Activated CD8-positive, alpha-beta memory T cell treated with anti-CD3 and anti-CD28 coated beads for 1 hour (primary cell): ENCODE measurements at places on chromosomes 4 and X.
A peak's percentile ranks its signal among the peaks of the same experiment; 100 is the strongest.

GRCh38 chrX:25011589-25012432, 4.0 kb downstream of the ARX start:
- DNase-seq = no peak

GRCh38 chr4:65918212-65918611, 247.9 kb upstream of the EPHA5 start:
- DNase-seq = no peak

- DNase-seq = no peak
Observed at GRCh38 chrX:2351321-2351720, 149.5 kb downstream of the DHRSX start.

DNA sequence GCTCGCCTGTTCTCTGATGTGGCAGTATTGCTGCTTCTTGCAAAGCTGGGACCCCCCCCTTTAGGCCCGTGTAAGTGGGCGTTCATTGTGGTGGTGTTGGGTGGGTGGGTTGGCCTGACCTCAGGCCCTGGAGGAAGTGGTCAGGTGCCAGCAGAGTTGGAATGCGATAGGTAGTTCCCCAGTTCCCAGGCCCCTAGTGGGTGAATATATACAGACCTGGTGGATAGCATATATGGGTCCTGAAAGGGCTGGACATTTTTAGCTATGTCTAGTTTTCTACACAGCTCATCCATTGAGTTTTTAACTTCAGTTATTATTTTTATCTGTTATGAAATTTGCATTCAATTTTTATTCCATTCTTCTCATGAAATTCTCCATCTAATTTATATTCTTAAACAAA, 35.8 kb upstream of the UCP1 start:
- DNase-seq = no peak

- no peak for DNase-seq
Observed at GRCh38 chrX:6257025-6257424, 28.4 kb upstream of the NLGN4X start.

GRCh38 chr4:188005561-188005960, 10.0 kb downstream of the ZFP42 start:
- DNase-seq = no peak

DNA sequence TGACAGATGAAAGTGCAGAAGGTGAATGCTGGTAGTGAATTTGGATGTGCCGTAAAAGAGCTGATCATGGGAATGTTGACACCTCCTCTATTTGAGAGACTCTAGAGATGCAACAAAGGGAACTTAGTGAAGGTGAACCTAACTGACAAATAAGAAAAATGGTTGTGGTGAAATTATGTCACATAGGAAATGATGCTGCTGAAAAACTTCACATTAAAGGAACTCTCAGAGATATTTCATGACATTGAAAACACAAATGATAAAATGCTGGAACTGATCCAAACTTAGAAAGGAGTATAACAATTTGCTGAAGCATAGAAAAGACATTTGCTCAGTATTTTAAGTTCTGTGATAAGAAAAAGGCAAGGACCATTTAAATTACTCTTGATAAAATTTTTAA, 31.9 kb downstream of the MGAT4D start:
- no peak for DNase-seq

GRCh38 chr4:152193059-152193458, 342.8 kb downstream of the FBXW7 start:
- DNase-seq = no peak

GRCh38 chrX:133307637-133308498, 89.7 kb upstream of the TFDP3 start:
- no peak for DNase-seq

GRCh38 chrX:22987452-22987851, 12.3 kb upstream of the DDX53 start:
- DNase-seq = no peak

DNA sequence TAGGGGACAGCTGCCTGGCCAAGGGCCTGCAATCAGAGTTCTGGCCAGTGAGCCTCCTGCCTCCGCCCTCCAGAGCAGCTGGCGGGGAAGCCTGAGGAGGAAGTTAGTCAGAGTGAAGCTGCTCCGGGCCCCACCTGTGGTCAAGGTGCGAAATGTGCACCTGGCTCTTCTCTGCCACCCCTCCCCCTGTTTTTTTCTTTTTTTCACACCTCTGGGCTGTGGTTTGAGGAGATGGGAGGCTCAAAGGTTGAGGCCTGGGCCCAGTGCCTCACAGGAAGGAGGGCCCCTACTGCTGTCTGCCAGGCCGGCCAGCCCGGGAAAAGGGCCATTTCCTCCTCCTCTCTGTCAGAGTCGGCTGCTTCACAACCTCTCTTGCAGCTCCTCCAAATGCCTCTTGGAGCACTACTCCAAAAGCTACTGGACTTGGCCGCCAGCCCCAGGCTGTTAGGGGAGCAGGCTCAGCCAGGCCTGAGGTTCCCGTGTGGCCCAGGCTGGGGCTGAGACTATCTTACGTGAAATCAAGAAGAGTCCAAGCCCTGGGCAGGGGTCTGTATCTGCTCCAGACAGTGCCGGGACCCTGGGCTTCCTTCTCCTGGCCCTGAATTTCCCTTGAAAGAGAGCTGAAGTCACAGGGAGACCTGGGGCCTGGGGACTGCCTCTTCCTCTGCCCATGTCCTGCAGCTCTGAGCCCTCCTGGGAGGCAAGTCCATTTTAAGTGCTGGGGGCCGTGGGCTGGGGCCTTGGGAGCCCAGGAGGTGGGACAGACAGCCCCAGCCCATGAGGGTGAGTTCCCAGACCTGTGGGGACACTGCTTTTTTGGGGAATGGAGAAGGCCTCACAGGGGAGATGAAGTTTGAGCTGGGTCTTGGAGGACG, 4.5 kb upstream of the CXCR3 start:
- DNase-seq = peak; percentile 18

- no peak for DNase-seq
Observed at GRCh38 chr4:15348236-15348635, 79.6 kb upstream of the C1QTNF7 start.

DNA sequence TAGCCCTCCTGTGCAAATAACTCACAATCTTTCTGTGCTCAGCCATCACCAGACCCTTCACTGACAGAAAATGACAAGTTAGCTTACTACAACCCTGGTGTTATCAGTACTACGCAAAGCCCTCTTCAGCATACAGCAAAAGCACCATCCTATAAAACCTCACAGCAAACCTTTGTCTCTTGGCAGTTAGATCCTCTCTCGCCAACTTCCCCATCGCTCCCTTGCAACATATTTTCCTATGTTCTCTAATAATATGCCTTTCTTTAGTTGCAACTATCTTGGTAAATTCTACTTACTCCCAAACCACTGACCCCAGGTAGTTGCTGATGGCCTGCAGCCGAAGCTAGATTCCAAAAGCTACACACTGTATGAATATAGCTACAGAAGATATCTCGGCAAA, 856.9 kb upstream of the FRG1 start:
- no peak for DNase-seq

GRCh38 chr4:2354118-2354517, 64.3 kb downstream of the ZFYVE28 start:
- DNase-seq = no peak

DNA sequence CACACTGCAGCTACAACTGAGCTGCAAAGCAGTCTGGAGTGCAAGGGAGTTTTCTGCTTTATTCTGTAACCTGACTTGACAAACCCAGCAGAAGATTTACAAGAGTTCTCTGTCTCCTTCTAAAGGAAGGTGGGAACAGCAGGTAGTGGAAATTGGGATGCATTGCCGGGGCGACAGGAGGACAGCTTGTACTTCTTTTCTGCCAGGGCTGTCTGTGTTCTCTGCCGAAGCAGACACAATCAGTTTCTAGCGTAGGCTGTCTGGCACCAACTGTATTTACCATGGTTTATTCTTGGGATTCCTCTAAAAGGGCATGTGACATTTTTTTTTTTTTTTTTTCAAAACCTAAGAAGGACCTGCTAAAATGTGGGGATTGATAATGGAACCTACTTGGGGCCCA, 190.8 kb upstream of the GK2 start:
- DNase-seq = no peak

GRCh38 chrX:110280954-110281353, 36.9 kb downstream of the AMMECR1 start:
- no peak for DNase-seq

DNA sequence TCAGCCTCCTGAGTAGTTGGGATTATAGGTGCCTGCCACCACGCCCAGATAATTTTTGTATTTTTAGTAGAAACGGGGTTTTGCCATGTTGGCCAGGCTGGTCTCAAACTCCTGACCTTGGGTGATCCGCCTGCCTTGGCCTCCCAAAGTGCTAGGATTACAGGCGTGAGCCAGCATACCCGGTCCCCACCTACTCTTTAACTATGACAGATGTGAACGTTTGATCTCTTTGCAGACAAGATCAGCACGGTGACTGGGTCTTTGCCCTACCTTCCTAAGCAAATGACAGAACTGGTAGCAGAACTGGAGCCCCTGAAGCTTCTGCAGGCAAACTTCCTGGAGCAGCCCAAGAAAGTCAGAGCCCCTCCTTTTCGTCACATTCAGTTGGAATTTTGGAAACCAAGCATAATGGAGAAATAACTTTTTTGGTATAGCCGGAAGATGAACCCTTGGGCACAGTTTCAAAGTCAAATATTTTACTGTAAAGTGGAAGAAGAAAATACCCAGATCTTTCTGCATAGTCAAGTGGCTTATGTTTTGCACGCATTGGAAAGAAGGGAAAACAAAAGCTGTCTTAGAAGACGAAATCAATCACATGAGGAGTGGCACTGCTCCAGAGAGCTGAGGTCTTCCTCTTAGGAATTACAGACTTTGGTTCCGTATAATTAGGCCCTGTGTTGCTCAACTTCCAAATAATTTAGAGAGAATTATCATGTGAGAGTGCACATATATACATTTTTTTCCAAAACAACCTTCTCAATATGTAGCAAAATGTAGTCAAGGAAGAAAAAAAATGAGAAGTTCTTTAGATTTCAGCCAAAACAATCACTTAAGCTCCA, 90.6 kb downstream of the SORBS2 start:
- DNase-seq = no peak

DNA sequence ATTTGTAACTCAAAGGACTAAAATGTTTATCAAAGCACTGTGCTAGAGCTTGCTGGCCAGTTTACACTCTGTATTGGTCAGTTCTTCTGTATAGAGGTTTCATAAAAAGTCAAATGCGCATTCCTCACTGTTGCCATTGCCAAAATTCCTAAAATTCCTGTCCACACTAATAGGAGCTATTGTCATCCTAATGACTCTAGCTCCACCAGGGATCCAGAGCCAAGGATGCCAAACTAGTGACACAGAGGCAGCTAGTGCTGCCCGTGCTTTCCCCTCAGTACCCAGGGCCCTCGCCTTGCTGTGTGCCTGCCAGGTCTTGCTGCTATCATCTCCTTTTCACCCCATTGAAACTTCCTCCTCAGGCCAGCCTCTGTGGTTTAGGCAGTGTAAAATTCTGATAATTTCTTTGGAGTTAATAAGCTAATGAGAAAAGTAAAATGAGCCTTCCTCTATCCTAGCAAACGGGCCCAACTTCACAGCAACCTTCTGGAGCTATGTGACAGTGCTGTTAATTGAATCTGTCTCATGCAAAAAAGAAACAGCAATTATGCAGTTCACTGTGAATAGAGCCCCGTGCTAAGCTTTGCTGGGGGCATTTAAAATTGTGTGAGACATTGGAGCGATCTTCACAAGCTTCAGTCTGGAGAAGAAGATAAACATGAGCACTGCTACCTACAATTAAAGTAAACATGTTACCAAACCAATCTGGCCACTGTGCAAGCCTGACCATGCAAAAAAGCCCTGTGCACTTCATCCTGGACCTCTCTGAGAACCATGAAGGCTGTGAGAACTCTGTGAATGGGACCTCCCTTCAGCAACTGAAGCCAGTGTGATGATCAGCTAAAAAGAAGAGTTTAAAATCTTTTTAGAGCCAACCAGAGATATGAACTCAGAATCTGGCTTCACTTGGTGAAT, 43.1 kb upstream of the FGF2 start:
- no peak for DNase-seq

- DNase-seq = no peak
Observed at GRCh38 chrX:23503835-23504539, 163.3 kb upstream of the PRDX4 start.

GRCh38 chr4:114019969-114020358, 40.5 kb upstream of the ARSJ start:
- no peak for DNase-seq

DNA sequence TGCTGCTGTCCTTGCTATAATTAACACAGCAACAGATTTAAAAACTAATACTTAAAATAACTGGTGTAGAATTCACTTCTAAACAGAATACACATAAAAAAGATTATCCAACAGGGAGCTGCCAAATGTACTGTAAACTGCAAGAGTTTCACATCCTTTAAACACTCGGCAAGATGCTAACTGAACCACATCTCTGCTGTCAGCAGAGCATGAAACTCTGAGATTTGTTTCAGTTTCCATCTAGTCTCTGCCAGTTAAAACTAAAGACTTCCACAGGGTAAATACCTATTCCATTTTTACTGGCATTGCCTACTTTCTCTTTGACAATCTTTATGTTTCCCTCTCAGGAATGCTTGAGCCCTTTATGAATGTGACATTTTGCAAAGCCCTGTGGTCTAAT, 127.7 kb downstream of the SLC7A11 start:
- DNase-seq = no peak

GRCh38 chr4:123556526-123556925, 159.9 kb downstream of the SPRY1 start:
- DNase-seq = no peak

DNA sequence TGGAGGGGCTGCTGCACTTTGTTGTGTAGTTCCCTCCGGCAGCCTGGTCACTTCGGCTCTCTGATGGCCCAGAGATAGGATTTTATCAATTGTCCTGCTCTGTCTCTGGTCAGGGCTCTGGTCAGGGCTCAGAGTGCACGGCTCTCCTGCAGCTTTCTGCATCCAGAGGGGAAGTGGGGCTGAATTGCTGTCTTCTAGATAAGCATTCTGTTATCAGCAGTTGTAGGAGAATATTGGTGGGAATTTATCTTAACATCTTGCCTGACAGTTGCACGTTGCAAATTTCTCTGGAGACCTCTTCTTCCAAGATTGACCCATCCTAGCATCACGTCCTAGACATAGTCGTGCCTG, 62.8 kb downstream of the FAM193A start:
- no peak for DNase-seq

DNA sequence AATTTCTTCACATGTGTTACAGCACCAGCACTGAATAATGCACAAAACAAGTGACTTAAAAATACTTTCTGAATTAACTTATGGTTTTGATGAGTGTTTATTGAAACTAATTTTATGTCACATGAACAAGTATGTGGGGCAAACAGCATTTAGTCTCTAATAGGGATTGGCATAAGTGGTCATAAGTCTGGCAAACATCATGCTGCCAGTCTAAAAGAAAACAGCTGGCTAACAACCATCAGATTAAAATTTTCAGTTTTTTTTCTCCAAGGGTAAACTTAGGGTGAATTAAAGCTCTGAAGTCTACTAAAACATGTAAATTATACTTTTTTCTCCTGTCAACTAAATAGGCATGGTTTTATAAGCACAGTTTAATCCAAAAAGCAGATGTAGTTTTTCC, 1014.2 kb downstream of the FAT4 start:
- no peak for DNase-seq
